Lung (tissue), 17 donors: ENCODE measurements at places on chromosomes 7 and 10. TPM values are rescaled to one million over a fixed set of nuclear protein-coding genes. Genes with fewer than 3 reads are reported as not detected.

The AS3MT gene
- polyA plus RNA-seq: 3.8 TPM

The PPP1R17 gene
- not detected for polyA plus RNA-seq

The SPDYE2 gene
- 0.14 TPM for polyA plus RNA-seq

The WNT8B gene
- polyA plus RNA-seq: 0.04 TPM

The SYT15 gene
- 3.8 TPM for polyA plus RNA-seq

The TEX36 gene
- not detected for polyA plus RNA-seq
